ENCODE measurements at places on chromosomes 1 and 21.

- DNase-seq, result no peak
Observed at GRCh38 chr1:235442788-235443429, 61.3 kb downstream of the B3GALNT2 start.

GRCh38 chr1:183388735-183389134 is 29.4 kb downstream of the NMNAT2 start:
- no peak for DNase-seq

DNA sequence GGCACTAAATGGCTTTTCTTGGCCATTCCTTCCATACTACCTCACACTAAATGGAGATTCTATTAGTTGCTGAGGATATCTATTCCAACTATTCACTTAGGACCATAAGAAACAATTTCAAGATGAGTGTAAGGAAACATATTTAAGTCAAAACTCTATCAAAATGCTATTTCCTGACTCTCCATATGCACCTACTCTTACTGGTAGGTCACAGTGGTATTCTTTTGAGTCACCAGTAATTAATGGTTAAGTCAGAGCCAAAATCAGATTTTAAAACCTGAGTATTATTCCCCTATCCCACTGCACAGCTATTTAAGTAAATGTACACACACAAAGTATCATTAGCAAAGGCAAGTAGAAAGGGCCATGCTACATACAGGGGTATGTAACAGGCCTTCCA is 50.3 kb downstream of the ARID4B start:
- no peak for DNase-seq

GRCh38 chr1:230293390-230293700 is 132.8 kb downstream of the PGBD5 start:
- no peak for DNase-seq

DNA sequence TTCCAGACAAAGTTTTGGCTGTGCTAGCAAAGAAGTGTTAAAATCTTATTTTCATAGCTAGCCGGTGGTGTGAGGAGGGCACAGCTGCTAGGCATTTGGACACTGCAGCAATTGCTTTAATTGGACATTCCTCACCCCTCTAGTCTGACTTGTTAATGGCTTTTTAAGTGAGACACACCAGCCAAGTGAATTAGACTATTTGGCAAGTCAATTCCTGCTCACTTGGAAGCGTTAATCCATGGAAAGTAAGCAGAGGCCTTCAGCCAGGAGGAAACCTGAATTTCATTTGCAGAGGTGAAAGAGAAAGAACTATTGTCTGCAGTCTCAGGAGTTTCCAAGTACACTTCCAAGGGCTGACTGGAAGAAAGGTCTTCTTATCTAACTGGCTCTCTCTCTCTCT is 175.7 kb downstream of the ST6GALNAC3 start:
- no peak for DNase-seq

DNA sequence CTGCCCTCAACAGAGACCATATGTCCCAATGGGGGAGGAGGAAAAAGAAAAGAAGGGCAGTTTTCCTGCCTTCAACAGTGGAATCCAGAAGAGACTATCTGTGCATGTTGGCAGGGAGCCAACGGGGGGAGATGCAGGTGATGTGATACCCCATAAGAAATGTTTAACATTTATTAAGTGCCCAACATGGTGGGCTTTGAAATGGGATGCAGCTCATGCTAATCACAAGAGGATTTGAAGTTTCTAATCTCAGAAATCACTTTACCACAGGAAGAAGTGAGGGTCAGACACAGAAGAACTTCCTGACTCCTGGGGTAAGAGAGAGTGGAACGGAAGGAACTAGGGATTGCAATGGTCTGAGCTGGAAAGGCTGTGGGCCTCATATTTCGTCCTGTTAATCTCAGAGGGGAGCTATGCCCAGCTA is 16.2 kb downstream of the CSRP1 start:
- DNase-seq, result no peak

DNA sequence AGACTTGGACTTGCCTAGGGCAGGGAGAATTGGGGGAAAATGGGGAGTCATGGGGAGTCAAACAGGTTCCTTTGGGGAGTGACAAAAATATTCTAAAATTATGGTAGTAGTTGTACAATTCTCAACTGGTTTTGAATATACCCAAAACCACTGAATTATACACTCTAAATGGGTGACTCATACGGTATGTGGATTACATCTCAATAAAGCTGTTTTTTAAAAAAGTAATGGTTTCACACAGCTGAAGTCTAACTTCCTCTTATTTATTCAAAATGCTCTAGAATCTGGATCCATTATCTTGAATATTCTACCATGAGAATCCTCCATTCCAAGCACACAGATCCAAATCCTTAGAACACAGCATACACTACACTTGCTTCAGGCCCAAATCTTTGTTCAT is 11.1 kb downstream of the EIF4G3 start:
- no peak for DNase-seq

DNA sequence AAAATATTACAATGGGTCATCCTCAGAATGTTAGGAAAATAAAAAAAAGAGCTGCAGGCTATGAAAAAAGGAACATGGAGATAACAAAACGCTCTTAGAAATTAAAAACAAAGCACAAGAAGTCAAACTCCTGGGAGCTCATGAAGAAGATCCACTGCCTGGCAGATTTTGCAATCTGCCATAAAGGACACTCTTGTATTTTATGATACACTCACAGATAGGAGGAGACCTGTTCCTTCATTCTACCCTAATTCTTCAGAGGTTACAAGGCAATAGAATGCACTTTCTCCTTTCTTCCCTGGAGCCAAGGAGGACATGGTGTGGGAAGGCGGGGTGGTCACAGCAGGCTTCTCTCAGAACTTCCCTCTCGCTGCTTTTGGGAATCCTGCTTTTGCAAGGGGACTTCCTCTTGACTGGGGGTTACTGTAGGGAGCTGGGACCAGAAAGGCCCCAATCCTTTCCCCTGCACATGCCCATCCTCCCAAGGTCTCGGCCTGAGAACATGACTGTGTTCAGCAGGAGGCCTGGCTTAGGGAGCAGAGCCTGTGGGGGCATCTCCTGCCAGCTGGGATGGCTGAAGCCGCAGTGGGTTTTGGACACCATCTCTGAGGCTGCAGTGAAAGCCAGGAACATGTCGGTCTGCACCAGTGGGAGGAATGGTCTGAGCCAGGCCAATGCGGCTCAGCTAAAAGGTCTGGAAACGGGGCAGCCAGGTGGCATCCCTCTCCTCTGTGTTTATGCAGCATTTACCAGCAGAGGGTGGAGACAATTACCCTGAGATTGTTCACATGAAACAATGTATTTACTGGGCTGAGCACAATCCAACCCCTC is 44.8 kb downstream of the GPR161 start:
- DNase-seq, result no peak

GRCh38 chr1:164369698-164370365 is 189.2 kb upstream of the PBX1 start:
- DNase-seq, result no peak

GRCh38 chr1:110874324-110875215 is 1.6 kb downstream of the CD53 start:
- no peak for DNase-seq

- no peak for DNase-seq
Observed at GRCh38 chr1:229119161-229119560, 151.8 kb upstream of the RAB4A start.

DNA sequence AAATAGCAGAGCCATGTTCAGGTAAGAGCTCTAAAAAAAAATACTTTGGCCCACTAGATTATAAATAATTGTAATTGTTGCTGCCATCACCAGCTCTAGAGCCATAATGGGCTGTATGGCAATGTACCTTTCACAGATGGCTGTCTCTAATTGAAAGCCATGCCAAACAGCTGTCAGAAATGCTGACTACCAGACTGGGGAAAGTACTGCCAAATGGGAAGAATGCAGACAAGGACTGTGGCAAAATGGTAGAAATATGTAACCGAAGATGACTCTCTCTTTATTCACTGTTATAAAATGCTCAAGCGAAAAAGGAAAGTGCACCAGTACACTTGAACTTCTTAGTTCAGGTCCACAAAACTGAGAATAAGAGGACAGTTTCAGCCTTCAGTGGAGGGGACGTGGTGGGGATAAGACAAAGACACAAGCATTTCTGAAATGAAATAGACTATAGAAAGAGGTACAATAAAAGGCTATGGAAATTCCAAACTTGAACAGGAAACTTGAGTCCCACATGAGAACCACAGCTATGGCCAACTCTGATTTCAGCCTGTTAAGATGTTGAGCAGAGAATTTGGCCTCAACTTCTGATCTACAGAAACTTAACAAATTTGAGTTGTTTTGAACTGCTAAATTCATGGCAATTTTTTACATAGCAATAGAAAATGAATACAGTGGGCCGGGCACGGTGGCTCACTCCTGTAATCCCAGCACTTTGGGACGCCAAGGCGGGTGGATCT is 46.5 kb upstream of the LPGAT1 start:
- no peak for DNase-seq

- no peak for DNase-seq
Observed at GRCh38 chr1:171160211-171160610, 24.9 kb upstream of the FMO2 start.

- DNase-seq, result no peak
Observed at GRCh38 chr21:35868869-35869223, 191.5 kb downstream of the SETD4 start.

DNA sequence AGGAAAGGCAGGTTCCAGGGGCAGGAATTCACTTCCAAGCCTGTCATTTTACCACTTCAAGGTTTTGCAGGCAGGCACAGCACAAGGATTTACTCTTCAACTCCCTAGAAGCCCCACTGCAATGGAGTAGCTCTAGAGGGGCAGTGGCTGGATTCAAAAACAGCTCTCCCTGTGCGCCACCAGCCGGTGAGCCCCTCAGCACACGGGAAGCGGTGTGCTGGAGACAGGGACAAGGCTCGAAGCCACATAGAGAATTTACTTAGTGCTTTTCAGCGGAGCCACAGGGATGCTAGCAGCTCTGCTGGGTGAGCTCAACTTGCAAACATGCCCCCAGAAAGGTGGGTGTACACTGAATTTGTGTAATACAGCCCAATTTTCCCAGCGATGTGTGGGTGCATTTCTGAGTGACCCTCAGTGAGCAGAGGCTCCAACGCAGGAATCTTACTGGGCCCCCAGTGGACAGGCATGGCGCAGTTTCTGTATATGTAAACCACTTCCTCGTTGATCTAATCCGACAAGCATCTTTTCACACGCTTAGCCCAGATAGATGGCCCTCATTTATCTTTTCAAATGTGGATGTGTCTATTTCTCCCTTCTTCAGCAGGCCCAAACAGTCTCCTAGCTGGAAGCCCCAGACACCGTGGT is 10.9 kb downstream of the VWA5B1 start:
- DNase-seq, result no peak

DNA sequence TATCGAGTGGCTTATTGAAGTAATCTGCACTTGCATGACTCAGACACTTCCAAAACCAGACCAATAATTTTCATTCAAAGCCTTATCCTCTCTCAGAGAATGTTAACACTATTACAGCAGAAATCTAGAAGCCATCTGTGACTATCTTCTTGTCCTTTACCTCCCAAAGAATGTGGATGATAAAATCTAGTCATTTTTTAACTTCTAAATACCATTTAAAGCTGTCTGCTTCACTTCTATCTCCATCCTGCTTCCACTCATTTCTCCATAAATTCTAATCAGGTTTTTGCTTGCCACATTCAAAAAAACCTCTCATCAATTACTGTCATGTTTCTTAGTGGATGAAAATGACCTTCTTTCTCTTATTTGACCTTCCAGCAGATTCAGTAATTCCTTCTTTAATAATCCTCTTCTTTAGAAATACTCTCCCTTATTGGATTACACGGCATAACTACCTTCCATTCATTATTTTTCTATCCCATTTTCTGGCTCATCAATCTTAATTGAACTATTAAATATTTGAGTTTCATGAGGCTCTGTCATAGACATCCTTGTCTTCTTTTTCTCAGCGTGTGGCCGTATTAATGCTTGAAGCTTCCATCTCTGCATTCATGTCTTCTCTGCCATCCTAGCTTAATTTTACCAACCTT is 1999.4 kb downstream of the MRPL39 start:
- DNase-seq, result no peak

- no peak for DNase-seq
Observed at GRCh38 chr1:29502911-29503840, 266.9 kb downstream of the PTPRU start.

GRCh38 chr1:89429062-89429461 is 65.2 kb downstream of the GBP6 start:
- no peak for DNase-seq

GRCh38 chr1:160083968-160084770 is 2.8 kb downstream of the KCNJ9 start:
- peak; percentile 87 for DNase-seq

- no peak for DNase-seq
Observed at GRCh38 chr1:94413311-94413710, 4.9 kb upstream of the ABCD3 start.

- no peak for DNase-seq
Observed at GRCh38 chr21:17532292-17532691, 19.4 kb downstream of the CXADR start.

DNA sequence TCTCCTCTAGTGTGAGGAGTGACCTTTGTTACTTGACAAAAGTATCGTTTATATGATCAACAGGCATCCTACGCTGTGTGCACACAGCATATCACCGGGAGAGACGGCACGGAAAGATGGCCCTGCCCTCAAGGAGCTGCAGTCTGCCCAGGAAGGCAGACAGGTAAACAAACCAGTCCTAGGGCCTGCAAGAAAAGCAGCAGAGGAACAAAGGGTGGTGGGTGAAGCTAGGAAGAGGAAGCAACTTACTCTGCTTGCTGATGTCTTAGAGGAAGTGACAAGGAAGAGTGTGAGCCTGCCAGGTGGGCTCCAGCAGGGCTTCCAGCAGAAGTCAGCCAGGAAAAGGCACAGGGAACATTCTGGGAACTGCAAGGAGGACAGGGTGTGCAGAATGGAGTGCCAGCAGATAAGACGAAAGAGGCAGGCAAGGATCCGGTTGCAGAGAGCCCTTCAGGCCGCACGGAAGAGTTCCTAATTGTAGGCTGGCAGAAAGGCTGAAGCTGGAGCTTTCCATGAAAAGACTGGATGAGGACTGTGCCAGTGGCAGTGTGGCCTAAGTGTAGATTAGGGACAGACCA is 106.7 kb downstream of the SLC45A1 start:
- no peak for DNase-seq

DNA sequence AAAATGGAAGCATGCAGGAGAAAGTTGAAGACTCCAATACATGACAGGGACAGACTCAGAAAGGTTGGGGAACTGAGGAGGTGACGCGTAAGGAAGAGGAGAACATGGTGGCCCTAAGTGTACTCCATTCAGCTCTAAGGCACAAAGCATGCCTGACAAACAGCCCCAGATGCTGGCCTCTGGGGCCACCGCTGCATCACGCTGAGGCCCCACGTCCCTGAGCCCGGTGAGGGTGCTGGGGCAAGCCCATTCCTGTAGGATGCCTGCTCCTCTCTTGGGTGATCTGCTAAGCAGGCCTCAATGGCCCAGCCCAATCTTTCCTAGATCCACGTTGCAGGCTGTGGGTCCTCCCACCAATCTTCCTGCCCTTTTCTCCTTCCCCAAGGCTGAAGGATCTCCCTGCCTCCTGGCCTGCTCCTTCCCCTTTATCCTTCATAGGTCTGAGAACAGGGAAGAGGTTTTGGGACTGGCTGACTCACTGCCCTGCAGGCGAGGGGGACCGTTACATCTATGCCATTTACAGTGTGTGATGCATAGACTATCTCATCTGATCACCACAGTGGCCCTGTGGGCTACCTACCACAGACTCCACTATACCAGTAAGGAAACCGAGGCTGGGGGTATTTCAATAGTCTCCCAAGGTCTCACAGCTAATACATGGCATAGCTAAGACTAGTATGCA is 16.8 kb upstream of the NID1 start:
- DNase-seq, result no peak

Measured in T47D (cell line).